Stimulated activated CD8-positive, alpha-beta memory T cell treated with anti-CD3 and anti-CD28 coated beads, Interleukin-4, amount 100 ng/mL, for 4 hours (primary cell): ENCODE measurements at places on chromosomes 16 and 17.

GRCh38 chr17:11928436-11928835 lies 68.8 kb downstream of the ZNF18 start:
- no peak for DNase-seq

- DNase-seq: no peak
Observed at GRCh38 chr17:37294888-37295287, 80.9 kb upstream of the C17orf78 start.

GRCh38 chr17:78891406-78892061 lies 11.5 kb downstream of the CEP295NL start:
- no peak for DNase-seq

DNA sequence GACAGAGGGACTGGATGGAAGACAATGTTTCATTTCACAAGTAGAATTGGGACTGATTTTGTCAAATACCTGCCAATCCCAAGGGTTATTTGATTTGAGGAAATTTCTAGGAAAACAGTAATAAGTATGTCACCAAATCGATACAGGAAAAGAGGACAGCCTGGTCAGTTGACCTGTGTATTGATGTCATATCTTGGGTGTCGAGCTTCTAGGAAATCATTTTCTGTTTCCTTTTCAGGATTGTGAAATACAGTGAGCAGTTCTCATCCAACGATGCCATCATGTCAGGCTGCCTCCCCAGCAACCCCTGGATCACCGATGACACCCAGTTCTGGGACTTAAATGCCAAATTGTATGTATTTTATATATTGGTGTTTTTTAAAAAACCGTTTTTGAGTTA lies 56.1 kb downstream of the RGS9 start:
- no peak for DNase-seq

DNA sequence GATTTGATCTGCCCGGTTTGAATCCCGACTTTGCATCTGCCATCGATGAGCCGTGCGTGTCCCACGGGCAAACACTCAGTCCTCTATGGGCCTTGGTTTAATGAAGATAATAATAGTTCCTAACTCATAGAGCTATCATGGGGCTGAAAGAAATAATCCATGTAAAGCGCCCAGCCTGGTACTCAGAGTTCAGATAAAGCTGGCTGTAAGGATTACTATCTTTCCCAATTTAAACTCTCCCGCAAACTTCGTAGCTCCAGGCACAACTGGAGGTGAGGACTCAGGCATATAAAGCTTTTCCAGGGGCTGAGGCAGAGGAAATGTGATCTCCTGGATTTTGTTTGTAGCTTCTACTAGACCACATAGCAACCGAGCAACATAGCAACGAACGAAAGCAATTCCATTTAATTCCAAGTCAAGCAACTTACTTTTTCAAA lies 16.3 kb downstream of the ALOX15 start:
- DNase-seq: no peak

GRCh38 chr17:60823515-60823914 lies 145.9 kb downstream of the BCAS3 start:
- DNase-seq: no peak

DNA sequence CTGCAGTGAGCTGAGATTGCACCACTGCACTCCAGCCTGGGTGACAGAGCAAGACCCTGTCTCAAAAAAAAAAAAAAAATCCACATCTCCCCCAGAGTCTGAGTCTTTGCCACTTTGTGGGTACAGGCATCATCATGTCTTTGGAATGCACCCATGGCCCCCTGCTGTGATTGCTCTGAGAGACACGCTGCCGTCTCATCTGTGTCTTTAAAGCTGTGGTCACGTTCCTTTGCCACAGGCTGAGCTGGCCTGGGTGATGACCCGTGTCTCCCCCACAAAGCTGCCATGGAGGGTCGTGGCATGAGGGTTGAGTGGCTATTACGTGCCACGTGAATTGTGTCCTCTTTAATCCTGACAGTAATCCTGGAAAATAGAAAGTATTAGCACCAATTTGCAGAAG lies 20.2 kb downstream of the CRISPLD2 start:
- no peak for DNase-seq

- no peak for DNase-seq
Observed at GRCh38 chr16:81469183-81469677, 24.6 kb downstream of the CMIP start.

DNA sequence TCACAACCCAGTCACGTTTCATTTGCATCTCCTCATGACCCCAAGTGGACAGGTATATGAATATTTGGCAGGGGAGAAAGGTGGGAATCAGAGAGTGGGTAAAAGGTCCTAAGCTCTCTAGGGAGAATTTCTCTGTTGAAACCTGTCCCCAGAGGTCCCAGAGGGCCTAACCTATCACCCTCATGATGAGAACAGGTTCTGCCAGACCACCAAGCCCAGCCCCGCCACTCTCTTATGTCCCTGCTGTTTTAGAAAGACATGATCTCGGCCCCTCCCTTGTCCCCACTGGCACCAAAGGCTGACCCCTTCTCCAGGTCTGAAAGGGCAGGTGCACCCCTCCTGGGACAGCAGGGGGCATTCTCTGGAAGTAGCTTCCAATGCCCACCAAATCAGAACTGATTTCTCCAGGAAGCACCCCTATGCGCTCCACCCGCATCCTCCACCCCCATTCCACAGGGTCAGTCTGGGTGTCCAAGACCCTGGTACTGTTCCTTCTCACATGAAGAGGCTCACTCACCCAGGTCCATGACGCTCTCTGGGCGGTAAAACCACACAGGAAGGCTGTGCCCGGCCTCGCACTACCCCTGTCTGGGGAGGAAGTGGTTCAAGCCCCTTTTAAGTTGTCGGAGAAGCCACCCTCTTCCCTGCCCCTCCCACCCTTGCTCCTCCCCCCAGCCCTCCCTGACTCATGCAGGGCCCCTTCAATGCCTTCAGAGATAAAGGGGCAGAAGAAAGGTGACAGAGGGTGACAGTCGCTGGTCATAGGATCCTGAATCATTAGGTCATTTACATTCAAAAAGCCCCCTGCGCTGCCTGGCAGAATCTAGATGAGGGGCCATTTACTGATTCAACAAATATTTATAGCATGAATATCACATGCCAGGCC lies at the start of gene CCR7:
TSS of gene CCR7 (minus strand) at position 590 of the 886 bp plus-strand sequence. CDS start at position 527, 63 bp downstream.
- peak; percentile 52 for DNase-seq

DNA sequence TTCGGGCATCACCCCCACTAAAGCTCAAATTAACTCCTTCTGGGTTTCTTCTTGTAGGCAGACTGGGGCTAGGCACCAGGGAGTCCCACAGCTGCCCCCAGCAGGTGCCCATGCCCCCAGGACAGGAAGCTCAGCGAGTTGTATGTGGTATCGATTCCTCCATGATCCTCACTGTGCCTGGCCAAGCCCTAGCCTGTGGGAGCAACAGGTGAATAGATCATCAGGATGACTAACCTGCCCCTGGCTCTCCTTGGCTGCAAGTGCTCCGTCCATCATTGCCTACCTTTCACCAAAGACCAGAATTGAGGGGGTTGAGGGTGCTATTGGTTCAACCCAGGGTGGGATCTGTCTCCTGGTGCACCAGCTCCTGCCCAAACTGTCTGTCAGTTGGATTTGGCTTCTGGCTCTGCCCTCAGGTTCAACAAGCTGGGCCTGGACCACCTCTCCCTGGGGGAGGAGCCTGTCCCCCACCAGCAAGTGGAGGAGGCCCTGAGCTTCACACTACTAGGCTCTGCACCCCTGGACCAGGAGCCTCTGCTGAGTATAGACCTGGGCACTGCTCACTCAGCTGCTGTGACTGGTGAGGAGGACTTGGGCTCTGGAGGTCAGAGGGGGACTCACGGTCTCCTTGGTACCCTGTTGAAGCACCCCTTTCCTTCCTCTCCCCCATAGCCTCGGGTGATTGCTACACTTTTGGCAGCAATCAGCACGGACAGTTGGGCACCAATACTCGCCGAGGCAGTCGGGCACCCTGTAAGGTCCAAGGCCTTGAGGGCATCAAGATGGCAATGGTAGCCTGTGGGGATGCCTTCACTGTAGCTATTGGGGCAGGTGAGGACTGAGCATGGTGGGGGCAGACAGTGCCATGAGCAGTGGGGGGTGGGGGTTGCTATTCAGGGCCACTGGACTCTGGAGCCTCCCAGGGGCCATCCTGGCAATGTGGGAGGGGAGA lies 3.1 kb upstream of the TRAF4 start:
- no peak for DNase-seq

- DNase-seq: no peak
Observed at GRCh38 chr17:79322211-79323123, 247.8 kb downstream of the ENGASE start.

- no peak for DNase-seq
Observed at GRCh38 chr17:61002316-61002736, 324.7 kb downstream of the BCAS3 start.

- DNase-seq: peak; percentile 78
Observed at GRCh38 chr17:35063514-35064223, at the start of gene RFFL. Gene RFFL, minus strand, starts transcription at chr17:35063707. Its CDS starts 37,154 bp downstream, at chr17:35026553.

DNA sequence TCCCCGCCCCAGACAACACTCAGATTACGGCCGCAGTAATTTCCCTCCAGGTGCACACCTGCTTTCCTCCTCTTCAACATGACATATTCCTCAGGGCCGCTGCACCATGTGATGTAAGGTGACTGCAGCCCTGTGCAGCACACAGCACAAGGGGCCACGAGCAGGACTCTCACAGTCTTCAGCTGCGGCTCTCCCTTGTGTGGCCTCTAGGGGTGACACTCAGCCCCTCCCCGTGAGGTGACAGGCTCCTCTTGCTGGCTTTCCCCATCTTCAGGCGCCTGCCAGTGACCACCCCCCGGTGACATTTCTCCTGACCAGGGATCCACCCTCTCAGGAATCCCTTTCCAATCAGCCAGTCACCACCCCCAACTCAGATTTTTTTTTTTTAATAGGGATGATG lies 31.3 kb upstream of the ABCC3 start:
- DNase-seq: no peak

DNA sequence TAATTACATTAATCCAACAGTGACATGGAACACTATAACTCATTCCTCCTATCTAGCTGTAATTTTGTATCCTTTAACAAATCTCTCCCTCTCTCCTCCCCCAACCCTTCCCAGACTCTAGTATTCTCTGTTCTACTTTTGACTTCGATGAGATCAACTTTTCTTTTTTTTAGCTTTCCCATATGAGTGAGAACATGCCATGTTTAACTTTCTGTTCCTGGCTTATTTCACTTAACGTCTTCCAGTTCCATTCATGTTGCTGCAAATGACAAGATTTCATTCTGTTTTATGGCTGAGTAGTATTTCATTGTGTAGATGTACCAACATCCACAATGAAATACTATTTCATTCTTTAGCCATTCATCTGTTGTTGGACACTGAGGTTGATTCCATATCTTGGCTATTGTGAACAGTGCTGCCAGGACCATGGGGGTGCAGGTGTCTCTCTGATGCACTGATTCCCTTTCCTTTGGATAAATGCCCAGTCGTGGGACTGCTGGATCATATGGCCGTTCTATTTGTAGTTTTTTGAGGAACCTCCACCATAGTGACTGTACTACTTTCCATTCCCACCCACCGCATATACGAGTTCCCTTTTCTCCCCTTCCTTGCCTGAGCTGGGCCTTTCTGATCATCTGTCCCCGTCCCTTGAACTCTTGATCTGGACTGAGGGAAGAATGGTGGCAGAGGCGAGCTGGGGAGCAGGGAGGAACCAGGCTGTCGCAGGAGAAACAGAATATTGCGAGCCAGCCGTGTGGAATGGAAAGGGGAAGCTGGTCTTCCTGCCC lies 7.7 kb upstream of the CEP295NL start:
- no peak for DNase-seq

- DNase-seq: no peak
Observed at GRCh38 chr17:40068129-40068581, 5.4 kb downstream of the THRA start.

GRCh38 chr17:37546302-37546701 lies 56.6 kb downstream of the DUSP14 start:
- no peak for DNase-seq

- no peak for DNase-seq
Observed at GRCh38 chr16:63216696-63217423, 1180.6 kb upstream of the CDH8 start.

GRCh38 chr17:50691550-50692447 lies 15.9 kb downstream of the ANKRD40 start:
- no peak for DNase-seq
